CD4-positive, alpha-beta T cell treated with Interleukin-21 for 1 hour (primary cell): ENCODE measurements at places on chromosomes 13 and 19.

GRCh38 chr19:6509118-6509971, 7.2 kb upstream of the TUBB4A start:
- no peak for DNase-seq

DNA sequence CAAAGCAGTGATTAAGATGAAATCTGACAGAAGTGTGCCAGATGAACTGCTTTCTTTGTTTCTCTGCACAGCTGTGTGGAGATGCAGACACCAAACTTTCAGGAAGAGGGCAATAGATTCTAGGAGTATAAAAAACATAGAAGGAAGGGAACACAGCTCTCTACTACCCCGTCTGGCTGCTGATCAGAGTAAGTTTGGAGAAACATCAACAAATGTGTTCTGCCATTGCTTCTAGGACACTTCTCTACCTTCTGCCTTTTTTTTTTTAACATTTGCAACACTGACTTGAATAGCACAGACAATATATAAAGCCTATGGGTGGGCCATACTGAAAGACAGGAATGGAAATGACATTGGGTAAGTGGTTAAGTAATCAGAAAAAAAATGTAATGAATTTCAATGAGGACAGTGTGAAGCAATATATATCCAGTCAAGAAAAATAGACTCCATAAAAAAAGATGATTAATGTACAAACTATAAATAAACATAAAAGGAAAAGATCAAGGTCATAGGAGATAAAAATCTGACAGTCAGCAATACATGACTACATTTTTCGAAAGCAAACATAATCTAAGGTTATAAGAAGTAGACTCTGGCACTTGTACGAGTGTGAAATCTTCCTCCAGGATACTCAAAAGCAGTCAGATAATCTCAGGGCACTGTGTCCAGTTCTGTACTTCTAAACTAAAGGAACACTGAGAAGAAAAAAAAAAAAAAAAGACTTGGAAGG, 21.4 kb downstream of the NUFIP1 start:
- no peak for DNase-seq

GRCh38 chr13:51981355-51981754, 29.9 kb downstream of the ATP7B start:
- no peak for DNase-seq

GRCh38 chr19:44614313-44614712, 950 bp downstream of the IGSF23 start:
- no peak for DNase-seq

GRCh38 chr19:18712981-18713380, 29.5 kb downstream of the CRTC1 start:
- no peak for DNase-seq

DNA sequence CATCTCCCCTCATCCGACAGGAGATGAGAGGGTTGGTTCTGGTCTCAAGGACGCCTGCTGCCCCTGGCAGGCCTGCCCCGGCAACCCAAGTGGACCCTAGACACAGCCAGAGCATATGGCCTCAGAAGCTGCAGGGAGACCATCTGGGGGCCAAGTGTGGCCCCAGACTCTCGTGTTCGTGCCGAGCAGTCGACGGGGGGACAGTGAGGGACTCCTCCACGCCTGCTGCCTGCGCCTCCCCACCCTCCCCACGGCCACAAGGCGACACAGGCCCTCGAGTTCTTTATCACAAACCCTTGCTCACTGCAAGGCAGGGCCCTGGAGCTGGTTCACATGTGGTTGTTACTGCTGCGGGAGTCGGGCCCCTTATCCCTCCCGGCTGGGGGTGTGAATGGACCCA, 9.3 kb downstream of the CAPS start:
- no peak for DNase-seq

- DNase-seq: no peak
These were observed 36.1 kb downstream of the OLFM4 start for GRCh38 chr13:53064731-53065130.

- DNase-seq: no peak
These were observed 21.2 kb downstream of the RCN3 start for GRCh38 chr19:49549045-49549444.

DNA sequence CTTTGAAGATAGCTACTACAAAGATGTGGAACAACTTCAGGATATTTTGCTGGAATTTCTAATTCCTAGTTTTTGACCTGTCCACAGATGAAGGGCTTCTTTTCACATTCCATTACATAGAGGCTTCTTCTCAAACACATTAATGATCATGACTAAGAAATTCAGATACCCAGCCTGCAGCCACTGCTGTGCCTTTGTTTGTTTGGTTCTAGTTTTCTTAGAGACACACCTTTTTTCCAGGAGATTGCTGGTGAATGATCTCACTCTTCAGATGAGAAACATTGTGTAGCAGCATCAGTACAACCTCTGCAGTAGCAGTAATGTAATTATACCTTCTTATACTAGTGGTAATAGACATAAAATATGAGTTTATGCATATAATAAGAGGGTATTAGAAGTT, 5.0 kb downstream of the TDRD3 start:
- DNase-seq: no peak
